ENCODE measurements at places on chromosomes 11 and 22.

- peak; percentile 29 for DNase-seq
These were observed 639 bp downstream of the CRY2 start for GRCh38 chr11:45847911-45848316.

- DNase-seq = no peak
These were observed 87.9 kb upstream of the SPON1 start for GRCh38 chr11:13874597-13874996.

GRCh38 chr22:50729391-50730012 is 8.5 kb upstream of the ACR start:
- DNase-seq = peak; percentile 9

GRCh38 chr11:82462608-82463242 is 270.9 kb downstream of the FAM181B start:
- DNase-seq = no peak

DNA sequence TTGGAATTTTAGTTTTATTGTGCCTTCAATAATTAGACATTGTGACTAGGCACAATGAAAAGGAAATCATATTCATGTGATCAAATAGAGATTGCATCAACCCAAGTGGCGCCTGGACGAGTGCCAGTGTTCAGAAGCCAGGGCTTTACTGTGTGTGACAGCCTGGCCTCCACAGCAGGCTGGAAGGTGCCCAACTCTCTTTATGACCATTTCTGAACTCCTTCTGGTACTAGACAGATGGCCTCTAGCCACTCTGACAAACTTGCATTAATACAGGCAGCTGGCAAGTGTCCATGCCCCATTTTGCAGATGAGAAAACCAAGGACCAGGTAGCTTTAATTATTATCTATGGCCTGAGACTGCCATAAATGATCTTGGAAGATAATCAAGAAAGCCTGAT is 8.3 kb upstream of the POU2AF1 start:
- DNase-seq = no peak

DNA sequence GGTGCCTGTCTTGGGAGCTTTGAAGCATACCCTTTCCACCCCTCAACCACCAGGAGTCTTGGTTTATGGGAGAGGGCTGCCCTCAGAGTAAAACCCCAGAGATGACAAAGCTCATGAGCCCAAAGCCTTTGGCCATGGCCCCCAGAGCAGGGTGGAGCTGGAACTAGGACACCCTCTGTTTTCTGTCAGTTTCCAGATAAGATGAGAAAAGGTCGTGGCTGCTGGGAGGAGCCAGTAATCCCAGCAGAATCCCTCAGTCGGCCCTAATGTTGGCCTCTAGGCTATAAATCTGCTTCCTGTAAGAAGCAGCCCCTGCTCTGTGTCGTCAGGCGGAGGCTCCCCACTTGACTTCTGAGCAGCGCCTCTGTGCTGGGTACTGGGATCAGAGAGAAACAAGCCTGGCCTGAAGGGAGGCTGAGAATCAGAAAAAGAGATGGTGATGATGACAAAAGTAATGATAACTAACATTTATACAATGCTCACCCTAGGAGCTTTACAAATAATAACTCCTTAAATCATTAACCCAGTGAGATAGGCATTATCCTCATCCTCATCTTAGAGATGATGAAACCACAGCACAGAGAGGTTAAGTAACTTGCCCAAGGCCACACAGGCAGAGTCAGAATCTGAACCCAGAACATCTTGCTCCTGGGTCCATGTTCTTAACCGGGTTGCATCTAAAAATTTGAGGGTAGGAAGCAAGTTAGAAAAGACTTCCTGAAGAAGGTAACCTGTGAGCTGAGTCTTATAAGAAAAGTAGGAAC is 471.4 kb downstream of the SOX6 start:
- DNase-seq = no peak

- DNase-seq = peak; percentile 43
These were observed 21.6 kb upstream of the C11orf96 start for GRCh38 chr11:43920598-43921419.

DNA sequence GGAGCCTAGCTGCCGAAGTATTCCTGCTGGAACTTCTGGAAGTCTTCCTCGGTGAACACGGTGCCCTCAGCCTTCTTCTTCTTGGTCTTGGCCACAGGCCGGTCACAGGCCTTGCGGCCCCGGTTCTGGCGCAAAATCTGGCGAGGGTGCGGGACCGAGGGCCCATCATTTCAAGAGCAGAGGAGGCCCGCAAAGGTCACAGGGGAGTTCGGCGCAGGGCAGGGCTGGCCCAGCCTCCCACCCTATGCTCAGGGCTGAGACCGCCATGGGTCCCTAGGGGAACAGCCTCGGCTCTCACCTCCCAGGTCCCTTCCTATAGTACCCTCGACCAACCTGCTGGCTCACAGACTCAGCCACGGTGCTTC is 3.1 kb downstream of the RPS19BP1 start:
- no peak for DNase-seq

GRCh38 chr11:75855206-75855605 is 40.2 kb downstream of the UVRAG start:
- DNase-seq = no peak

- no peak for DNase-seq
These were observed 537.8 kb upstream of the CCDC179 start for GRCh38 chr11:23398052-23398451.

- DNase-seq = no peak
These were observed 22.0 kb upstream of the CTSC start for GRCh38 chr11:88359541-88359940.

GRCh38 chr11:13917264-13917663 is 45.3 kb upstream of the SPON1 start:
- no peak for DNase-seq

DNA sequence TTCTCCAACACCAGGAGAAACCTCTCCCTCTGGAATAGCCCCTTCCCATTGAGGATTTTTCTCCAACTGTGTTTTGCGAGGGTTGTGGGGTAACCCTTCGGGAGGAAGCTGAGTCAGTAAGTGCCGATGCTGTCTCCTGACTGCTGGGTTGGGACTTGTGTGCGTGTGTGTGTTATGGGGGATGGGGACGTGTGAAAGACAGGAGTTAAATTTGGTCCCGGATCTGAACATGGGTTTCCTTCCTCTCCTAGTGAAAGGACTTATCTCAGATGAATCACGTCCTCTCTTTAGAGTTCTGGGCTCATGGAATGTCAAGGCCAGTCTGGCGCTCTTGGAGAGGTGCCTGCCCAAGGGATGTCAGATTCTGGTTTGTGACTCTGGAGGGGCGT is 33.3 kb downstream of the KIAA1671 start:
- no peak for DNase-seq

DNA sequence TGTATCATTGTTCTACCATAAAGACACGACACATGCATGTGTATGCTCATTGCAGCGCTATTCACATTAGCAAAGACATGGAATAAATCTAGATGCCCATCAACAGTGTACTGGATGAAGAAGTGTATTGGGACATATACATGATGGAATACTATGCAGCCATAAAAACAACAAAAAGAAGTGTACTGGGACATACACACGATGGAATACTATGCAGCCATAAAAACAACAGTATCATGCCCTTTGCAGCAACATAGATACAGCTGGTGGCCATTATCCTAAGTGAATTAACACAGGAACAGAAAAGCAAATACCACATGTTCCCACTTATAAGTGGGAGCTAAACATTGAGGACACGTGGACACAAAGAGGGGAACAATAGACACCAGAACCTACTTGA is 22.7 kb downstream of the ARL14EP start:
- DNase-seq = no peak

- no peak for DNase-seq
These were observed 3.2 kb upstream of the FJX1 start for GRCh38 chr11:35614939-35615569.

DNA sequence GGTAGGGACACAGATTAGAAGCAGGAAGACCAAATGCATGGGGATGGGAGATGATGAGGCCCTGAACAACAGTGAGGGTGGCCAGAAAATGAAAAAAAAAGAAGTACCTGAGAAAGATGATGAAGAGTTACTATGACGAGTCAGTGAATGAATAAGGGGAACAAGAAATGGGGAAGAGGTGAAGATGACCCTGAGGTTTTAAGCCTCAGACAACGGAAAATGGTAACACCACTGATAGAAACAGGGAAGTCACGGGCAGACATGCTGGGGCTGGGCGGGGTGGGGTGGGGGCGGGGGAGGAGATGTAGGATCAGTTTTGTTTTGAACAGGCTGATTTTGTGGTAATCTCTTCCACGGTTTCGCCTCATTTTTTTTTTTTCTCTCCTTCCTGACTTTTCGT is 205.1 kb upstream of the CADM1 start:
- DNase-seq = no peak

DNA sequence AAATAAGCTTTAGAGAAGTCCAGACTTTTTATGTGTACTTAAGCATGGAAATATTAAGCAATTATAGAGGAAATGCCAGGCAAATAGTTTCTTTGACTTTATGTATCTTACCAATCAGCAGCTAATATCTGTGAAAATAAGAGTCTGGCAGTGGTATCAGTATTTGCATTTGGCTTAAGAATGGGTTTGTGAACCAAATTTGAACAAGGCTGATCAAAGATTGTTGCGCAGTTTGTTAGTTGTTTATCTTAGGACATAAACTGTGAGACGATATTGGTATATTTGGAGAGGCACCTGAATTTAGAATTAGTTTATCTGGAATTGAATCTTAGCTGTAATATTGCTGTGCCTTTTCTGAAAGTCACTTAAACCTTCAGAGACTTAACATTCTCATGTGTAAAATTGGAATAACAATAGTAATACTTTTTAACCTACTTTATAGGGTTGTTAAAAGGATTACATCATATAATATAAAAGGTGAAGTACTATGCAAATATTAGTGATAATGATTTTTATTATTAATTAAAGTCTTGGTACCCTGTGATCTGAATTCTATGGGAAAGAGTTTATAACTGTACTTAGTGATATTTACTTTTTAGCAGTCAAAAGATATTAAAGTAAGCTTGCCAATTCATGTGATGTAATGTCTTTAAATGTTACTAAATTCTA is 66.4 kb downstream of the DYNC2H1 start:
- DNase-seq = no peak

- DNase-seq = no peak
These were observed 38.6 kb downstream of the TRMU start for GRCh38 chr22:46373921-46374662.

- DNase-seq = no peak
These were observed 178.5 kb upstream of the SNX19 start for GRCh38 chr11:131094827-131095226.

GRCh38 chr11:76919887-76920746 is 59.4 kb downstream of the ACER3 start:
- peak; percentile 61 for DNase-seq

GRCh38 chr22:27183474-27183873 is 526.1 kb downstream of the MIAT start:
- no peak for DNase-seq

- no peak for DNase-seq
These were observed 27.4 kb upstream of the IPO7 start for GRCh38 chr11:9357041-9357440.

- no peak for DNase-seq
These were observed 14.3 kb upstream of the ANKK1 start for GRCh38 chr11:113373306-113373705.

- no peak for DNase-seq
These were observed 36.7 kb upstream of the SESN3 start for GRCh38 chr11:95267601-95268213.

DNA sequence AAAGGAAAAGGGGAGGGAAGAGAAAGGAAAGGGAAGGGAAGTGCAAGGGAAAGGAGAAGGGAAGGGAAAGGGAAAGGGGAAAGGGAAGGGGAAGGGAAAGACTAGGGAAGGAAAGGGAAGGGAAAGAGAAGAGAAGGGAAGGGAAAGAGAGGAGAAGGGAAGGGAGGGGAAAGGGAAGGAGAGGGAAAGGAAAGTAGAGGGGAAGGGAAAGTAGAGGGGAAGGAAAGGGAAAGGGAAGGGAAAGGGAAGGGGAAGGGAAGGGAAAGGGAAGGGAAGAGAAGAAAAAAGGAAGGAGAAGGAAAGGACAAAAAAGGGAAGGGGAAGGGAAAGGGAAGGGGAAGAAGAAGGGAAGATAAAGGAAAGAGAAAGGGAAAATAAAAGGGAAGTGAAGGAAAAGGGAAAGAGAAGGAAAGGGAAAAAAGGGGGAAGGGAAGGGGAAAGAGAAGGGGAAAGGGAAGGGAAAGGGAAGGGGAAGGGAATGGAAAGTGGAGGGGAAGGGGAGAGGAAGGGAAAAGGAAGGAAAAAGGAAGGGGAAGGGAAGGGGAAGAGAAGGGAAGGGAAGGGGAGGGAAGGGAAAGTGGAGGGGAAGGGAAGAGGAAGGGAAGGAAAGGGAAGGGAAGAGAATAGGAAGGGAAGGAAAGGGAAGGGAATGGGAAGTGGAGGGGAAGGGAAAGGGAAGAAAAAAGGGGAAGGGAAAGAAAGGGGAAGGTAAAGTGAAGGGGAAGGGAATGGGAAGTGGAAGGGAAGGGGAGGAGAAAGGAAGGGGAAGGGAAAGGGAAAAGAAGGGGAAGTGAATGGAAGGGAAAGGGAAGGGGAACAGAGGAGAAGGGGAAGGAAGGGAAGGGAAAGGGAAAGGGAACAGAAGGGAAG is 138.2 kb downstream of the SPATA19 start:
- no peak for DNase-seq

- no peak for DNase-seq
These were observed 131.4 kb downstream of the TENM4 start for GRCh38 chr11:79309407-79309806.

DNA sequence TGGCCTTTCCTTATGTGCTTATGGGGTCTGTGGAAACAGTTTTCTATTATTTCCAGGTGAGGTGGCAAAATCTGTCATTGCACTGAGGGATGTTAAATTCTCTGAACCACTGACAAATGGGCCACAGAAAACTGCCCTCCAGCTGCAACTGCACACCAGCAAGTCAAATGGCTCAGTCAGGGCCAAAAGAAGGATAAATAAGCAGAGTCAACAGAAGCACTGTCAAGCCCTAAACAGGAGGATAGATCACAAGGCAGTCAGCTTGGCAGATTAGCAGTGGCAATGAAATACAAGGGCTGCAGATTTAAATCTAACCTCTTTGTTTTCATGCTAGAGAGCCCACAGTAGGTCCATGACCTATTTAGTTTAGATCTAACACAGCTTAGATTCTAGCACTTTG is 435.6 kb downstream of the ETS1 start:
- no peak for DNase-seq

- no peak for DNase-seq
These were observed 74.7 kb downstream of the CHST1 start for GRCh38 chr11:45590743-45591142.

GRCh38 chr22:47853750-47854149 is 1091.3 kb downstream of the TBC1D22A start:
- DNase-seq = no peak

DNA sequence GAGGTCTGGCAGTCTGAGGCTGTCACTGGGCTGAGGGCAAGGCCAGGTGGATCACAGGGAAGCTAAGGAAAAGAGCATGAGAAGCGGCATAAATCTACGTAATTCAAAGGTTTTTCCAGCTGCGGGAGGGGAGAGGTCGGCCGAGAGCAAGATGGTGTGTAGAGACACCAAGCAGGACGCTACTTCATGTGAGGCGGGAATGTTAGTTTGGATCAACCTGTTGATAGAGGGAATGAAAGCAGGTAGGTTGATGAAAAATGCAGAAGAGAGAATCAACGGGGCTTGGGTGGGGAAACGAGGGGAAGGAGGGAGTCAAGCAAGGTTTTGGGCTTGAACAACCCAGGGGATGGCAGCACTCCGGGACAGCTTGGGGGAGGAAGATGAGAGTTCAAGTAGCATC is 2.9 kb downstream of the B3GNT6 start:
- DNase-seq = no peak
